Stimulated activated CD8-positive, alpha-beta memory T cell treated with anti-CD3 and anti-CD28 coated beads, Interleukin-15, amount 100 ng/mL, for 4 hours (primary cell): ENCODE measurements at places on chromosomes 3 and 15.

DNA sequence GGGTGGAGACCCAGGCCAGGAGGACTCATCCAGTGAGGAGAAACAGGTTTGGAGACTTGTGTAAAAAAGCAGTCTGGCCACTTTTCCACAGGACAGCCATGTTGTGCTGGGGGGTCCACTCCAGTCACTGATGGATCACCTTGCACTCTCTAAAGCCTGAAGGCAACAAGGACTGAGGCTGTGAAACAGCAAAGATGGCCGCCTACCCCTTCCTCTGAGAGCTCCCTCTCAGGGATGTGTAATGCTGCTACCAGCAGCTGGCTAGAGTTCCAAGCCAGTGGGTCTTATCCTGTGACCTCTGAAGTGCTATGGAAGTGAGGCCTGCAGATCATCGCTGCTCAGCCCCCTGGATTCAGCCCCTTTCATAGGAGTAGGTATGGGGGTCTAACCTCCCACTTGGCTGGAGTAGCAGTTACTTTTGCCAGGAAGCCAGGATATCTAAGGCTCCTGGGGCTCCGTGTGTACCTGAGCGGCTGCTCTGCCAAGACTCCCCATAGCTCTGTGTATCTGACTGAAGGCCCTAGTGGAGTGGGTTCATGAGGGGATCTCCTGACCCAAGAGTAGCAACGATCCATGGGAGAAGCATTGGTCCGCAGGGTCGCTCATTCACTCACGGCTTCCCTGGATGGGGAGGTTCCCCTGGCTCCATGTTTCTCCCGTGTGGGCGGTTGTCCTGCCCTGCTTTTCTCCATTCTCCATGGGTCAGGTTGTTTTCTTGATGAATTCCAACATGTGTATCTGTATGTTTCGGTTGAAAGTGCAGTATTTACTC, 69.9 kb upstream of the TNFSF10 start:
- DNase-seq, result no peak

DNA sequence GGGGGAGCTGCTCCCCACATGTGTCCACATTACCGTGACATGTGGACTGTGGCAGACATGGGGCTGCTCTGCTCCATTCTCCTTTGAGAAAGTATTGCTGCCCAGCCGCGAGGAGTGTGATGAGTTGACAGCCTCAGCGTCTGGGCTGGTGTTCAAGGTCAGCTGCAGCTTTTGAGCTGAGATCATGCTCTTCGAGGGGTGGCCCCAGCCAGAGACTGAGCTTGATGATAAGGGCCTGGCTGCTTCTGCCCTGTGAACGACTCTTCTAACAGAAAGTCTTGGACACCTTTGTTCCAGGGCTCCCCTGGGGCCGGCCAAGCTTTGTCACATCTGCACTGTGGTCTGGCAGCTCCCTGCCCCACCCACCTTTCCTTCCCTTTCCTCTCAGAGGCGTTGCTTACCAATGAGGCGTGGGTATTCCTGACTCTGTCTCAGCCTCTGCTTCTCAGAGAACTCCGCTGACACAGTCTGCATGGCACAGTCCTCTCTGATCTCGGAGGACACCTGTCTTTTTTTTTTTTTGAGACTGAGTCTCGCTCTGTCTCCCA, 86.6 kb downstream of the CHRD start:
- no peak for DNase-seq

- DNase-seq, result no peak
Measured at GRCh38 chr3:17258823-17259436, 374.2 kb downstream of the PLCL2 start.

GRCh38 chr3:131564812-131565211, 62.0 kb upstream of the MRPL3 start:
- DNase-seq, result no peak

- DNase-seq, result no peak
Measured at GRCh38 chr3:53688989-53689388, 157.2 kb downstream of the CHDH start.

GRCh38 chr15:38843736-38844590, 279.3 kb upstream of the RASGRP1 start:
- no peak for DNase-seq

- no peak for DNase-seq
Measured at GRCh38 chr3:84209474-84209873, 749.3 kb upstream of the CADM2 start.

GRCh38 chr3:118942671-118943070, 92.0 kb downstream of the IGSF11 start:
- DNase-seq, result no peak

DNA sequence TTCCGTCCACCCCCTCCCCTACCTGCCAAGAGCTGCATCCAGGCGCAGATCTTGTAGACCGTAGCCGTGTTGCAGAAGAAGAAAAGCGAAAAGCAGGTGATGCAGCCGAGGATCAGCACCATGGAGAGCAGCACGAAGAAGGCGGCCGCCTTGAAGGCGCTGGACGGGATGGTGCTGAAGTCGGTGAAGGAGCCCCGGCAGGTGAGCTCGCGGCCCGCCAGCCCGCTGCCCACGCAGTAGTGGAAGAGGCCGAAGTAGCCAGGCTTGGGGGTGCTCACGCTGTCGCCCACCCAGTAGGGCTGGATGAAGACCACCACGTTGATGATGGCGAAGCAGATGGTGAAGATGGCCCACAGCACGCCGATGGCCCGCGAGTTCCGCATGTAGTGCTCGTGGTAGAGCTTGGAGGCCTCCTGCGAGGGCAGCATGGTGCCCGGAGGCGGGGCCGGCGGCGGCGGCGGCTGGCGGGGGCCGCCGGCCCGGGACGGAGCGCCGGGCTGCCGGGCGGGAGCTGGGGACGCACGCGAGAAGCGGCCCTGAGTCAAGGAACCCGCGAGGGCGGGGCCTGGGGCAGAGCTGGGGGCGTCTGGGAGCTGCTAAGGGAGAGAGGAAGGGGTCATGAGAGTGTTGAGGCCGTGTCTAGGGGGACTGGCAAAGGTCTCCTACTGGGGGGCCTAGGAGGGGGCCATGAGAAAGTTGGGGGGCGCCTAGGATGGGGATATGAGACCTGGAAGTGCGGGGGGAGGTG, 1.2 kb downstream of the LHFPL4 start:
- DNase-seq, result no peak

DNA sequence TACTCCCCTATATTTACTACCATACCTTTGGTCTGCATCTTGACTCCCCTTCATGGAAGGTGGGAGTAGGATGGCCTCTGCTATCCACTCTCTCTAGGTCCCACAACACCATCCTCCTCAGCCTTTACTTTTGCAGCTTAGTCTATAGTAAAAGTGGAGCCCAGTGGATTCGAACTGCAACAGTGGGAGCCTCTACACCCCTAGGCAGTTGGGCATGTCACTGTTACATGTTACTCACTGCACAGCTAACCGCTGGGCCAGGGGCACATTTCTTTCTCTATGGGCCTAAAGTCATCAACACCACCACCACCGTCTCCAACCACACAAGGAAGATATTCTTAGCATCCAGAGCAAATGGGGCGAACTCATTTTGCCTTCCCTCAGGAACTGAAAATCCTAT, 62.9 kb downstream of the KLF13 start:
- no peak for DNase-seq

DNA sequence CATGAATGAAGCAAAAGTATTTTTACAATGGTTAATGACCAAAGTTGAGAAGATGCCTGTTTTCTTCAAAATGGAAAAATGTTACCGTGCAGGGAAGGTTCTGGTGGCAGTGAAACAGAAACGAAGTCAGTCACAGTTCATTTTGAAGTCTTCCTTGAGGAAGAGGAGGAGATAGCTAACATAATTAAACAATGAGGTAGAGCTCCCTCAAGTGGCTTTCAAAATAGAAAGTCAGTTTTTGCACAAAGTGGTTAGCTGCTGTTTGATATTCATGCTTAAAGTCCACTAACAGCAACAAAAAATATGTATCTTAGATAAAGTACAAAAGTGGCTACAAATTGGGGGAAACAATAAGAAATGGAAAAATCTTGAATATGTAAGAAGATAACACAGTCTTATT, 87.3 kb downstream of the TFG start:
- DNase-seq, result no peak

GRCh38 chr3:58271901-58272501, 34.0 kb upstream of the RPP14 start:
- DNase-seq, result no peak

DNA sequence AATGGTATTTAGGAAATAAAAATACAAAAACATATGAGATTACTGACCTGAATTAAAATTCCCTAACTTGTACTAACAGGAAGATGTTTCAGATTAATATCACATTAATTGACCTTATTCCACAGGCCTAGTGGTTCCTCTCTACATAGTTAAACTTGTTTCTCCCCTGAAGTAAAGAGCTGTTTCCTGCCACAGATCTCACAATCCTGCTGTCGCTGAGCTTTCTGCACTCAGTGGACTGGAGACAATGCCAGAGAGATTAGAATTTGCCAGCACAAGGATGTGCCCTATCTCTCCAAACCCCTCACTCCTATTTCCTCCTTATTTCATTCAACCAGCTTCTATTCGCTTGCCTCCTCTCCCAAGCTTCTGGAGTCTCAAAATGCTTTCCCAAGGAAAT, 130.6 kb downstream of the CTNNB1 start:
- DNase-seq, result no peak

DNA sequence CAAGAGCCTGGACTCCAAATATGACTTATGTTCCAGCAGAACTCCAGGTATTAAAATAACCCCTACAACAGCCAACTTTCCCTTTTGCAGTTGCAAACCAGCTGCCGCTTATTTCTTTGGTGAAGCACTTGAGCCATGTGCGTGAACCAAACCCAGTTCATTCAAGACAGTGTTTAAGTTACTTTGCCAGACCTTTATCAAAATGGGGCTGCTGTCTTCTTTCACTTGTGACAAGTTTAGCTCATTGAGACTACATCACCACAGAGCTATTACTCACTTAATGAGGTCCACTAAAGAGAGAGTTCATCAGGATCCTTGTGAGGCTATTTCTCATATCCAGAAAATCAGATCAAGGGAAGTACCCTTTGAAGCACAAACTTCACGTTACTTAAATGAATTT, 2.4 kb upstream of the XRN1 start:
- no peak for DNase-seq

DNA sequence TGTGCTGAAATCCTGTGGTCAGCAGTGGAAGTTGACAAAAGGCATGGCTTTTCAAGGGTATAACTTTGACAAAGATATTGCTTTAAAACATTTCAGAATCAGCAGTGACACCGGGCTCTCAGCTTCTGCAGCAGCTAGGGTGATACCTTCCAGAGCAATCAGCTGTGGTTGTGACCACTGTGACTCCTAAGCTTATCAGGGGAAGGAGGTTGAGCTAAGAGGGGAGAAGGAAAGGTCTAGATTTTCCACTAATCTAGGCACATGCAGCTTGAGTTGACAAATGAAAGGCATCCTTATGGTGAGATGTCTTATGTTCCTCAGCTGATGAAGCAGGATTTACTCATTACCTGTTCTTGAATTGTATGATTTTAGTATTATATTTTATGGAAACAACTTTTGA, 16.3 kb upstream of the LRRFIP2 start:
- no peak for DNase-seq

DNA sequence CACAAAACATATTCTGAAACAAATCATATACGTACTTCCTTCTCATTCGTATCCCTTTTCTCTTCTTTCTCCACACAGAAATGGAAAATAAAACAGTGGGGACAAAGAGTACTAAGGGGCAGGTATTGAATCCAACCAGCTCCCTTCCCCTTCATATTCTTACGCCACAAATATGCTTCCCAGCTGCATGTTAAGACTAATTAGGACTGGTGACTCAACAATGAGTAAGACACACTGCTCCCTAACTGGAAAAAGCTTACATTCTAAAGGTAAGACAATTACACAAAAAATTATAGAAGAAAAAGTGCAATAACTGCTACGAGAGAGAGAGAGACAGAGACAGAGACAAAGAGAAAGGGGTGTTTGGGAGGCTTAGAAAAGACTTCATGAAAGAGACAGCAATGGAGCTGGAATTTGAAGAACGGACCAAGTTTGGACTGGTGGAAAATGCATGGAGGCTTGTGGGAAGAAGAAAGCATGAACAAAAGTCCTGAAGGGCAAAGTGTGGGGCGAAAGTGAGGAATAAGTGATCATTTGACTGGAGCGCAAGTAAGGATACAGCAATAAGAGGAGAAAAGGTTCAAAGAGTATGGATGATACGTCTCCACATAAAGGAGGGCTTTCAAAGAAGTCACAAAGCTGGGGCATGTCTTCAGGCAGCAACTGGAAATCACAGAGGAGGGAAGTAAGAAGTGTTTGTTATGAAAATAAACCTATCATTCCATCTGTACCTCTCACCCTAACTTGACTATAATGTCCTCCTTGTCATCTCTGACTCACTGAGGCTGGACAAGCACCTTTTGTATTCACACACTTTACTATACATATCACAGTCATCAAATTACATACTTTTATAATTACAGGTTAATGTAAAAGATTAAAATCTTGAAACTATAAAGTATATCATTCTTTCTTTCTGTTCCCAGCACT, 49.2 kb downstream of the RYK start:
- DNase-seq, result no peak

GRCh38 chr3:66186545-66186944, 34.3 kb upstream of the SLC25A26 start:
- DNase-seq, result no peak

DNA sequence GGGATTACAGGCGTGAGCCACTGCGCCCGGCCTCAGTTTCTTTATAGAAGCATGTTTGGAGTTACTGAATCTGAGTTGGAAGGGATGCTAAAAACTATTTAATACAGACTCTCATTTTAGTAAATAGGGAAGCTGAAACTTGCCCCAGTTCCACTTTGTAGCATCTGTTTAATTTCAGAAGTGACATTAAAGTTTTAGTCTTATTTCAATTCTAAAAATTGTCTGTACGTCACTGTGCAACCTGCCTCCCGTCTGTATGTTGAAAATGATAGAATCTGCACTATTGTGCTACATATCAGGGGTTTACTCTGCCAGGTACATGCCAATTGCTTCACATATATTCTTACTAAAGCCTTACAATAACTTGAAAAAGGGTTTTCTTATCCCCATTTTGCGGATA, 15.3 kb downstream of the CNOT10 start:
- no peak for DNase-seq

- no peak for DNase-seq
Measured at GRCh38 chr3:184716622-184717398, 4.9 kb upstream of the MAGEF1 start.

- no peak for DNase-seq
Measured at GRCh38 chr15:60394689-60395097, 3.1 kb downstream of the ANXA2 start.

GRCh38 chr15:47820747-47821319, 103.5 kb downstream of the SEMA6D start:
- no peak for DNase-seq

GRCh38 chr15:83276661-83277060, 7.8 kb downstream of the BNC1 start:
- no peak for DNase-seq

- DNase-seq, result no peak
Measured at GRCh38 chr3:134106580-134106979, 76.9 kb upstream of the SLCO2A1 start.

DNA sequence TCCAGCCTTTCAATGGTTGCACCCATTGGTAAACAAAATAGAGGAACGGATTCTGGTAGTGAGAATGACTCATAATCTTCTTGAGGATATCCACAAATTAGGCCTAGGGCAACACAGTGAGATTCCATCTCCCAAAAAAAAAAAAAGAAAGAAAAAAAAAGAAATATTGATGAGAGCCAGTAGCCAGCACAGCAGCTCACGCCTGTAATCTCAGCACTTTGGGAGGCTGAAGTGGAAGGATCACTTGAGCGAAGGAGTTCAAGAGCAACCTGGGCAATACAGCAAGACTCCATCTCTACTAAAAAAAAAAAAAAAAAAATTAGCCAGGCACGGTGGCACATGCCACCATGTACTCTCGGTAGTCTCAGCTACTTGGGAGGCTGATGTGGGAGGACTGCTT, 51.9 kb downstream of the DENND4A start:
- no peak for DNase-seq
